ENCODE measurements at places on chromosomes 3 and 15. TPM values are rescaled to one million over a fixed set of nuclear protein-coding genes. Genes with fewer than 3 reads are reported as not detected.

DNA sequence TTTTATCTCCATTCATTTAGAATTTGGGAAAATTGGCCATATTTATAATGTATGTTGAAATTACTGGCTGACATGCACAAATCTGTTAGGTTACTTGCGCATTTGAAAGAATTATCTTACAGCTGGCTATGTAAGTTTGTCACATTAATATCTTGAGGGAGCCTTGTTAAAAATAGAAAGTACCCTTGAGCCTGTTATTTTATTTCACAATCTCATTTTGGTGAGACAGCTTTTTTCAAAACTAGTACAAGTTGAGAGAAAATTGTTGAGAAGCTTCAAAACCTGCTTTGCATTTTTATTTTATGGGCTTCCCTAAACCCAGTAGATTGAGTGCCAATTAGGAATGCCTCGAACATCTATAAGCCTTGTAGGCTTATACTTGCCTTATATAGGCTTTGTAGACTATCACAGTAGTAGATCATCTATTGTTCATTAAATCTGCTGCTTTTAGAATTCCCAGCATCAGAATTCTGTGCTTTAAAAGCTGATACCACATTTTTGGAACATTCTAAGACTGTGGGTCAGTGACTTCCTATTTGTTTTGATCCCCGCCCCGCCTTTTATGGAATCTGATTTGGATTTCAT is 6.3 kb downstream of the IDH3A start:
- no peak for DNase-seq

DNA sequence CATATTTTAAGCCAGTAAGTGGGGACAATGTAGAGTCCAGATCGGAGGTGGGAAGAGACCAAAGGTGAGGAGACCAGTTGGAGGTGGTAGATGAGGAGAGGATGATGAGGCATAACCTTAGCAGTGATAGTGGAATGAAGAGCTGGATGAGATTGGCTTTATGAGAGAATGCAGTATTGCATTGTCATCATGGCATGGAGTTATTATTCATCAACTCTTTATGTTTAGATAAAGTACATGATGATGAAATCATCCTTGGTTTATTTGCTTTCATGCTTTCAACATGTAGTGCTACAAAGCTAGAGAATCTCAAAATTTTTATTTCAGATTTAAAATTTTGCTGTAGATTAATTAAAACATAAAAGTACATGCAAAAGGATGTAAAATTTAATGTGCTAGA is 64.0 kb downstream of the PPM1L start:
- no peak for DNase-seq

- no peak for DNase-seq
Observed at GRCh38 chr3:78798266-78798832, 969.4 kb downstream of the ROBO1 start.

DNA sequence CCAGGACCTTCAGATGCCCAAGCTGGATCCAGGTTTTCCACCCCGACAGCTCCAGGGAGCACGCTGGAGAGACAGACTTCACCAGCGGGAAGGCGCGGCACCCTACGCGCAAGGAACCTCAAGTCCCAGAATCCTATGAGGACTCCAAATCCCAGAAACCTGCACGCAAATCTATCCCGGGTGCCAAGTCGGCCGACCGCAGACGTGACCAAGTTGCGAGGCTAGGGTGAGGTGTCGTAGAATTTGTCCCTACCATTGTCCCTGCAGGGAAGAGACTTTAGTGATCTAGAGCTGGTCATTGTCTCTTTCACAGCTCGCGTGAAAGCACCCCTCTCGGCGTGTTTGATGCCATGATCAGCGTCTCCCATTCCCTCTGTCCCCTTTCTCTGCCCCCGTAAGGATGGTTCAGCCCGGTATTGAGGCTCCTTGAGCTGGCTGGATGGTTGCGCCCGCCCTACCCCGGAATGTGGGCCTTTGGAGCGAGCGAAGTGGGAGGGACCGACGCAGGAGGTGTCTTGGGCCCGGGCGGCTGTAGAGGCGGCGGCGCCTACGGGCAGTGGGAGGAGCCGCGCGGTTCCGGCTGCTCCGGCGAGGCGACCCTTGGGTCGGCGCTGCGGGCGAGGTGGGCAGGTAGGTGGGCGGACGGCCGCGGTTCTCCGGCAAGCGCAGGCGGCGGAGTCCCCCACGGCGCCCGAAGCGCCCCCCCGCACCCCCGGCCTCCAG is at the start of gene PRKCI:
TSS of gene PRKCI (plus strand) at position 501 of the 723 bp plus-strand sequence. CDS start 246 bp downstream, outside the sequence.
- DNase-seq = peak; percentile 96

GRCh38 chr3:55906896-55907295 is 419.8 kb upstream of the WNT5A start:
- no peak for DNase-seq

DNA sequence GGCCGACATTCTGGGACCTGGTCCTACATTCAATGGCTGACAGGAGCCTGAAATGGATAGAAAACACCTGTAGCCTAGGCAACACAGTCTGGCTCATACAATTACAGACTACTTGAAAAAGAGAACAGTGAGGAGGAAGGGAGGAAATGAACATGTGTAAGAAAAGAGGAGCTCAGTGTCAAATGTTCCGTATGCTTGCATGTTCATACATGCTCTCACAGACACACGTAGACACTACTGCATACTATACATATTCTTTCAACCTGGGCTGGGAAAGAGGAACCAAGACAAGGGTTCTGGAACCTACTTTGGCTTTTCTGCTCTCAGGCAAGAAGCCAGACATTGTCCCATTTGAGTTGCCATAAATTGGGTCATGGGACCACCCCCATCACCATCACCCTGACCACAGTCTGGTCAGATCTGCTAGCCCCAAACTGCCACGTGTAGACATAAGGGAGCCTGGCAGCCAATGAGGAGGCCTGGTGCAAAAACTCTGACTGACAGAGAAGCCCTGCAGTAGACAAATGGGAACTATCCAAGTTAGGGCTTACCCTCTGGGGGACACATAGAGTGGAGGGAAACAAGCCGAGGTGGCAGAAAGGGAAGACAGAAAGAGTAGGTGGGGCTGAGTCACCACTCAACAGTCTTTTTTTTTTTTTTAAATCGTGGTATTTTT is 310.0 kb downstream of the SHQ1 start:
- no peak for DNase-seq

DNA sequence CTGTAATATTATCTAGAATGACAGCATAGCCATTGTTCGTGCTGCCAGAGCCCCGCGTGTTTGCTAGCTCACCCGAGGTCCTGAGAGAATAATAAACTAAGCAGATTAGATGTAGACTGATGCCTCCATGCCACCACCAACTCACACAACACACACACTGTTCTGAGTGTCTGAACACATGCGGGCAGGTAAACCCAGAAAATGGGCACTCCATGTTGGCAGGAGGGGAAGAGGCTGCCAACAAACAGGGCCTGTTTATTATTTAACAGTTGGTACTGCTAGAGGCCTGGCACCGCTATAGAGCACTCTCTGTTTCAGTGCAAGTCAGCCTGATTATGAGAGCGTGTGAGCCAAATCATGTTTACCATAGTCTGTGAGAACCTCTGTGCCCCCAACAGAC is 299.0 kb downstream of the ZBTB20 start:
- DNase-seq = no peak

DNA sequence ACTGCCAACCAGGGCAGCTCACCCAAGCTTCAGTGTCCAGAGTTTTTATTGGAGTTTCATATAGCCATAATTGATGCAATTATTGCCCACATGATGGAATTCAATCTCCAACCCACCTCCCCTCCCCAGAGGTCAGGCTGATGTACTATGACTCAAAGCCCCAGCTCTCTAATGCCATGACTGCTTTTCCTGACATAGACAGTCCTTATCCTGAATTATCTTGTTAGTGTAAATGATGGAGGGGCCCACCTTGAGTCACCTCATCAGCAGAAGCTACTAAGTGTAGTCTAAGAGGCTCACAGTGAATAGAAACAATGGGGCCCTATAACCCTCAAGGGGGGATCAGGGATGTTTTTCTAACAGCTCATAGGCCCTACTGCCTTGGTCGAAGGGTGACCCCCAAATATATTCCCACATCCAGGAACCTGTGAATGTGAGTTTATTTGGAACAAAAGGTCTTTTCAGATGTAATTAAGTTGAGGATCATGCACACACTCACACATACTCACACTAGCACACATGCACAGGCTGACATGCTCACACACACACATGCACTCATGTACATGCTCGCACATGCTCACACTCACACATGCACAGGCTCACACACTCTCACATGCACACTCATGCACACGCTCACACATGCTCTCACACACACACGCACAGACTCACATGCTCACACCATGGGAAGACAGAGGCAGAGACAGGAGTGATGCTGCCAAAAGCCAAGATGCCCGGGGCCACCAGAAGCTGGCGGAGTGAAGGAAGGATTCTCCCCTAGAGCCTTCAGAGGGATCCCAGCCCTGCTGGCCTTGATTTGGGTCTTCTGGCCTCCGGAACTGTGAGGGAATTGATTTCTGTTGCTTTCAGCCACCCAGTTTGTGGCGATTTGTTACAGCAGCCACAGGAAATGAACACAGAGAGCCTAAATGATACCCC is 131.2 kb upstream of the SMAD3 start:
- no peak for DNase-seq

- no peak for DNase-seq
Observed at GRCh38 chr3:130905551-130905950, 11.7 kb downstream of the ATP2C1 start.

- DNase-seq = no peak
Observed at GRCh38 chr3:128081846-128082245, 29.6 kb downstream of the SEC61A1 start.

The CLDN11 gene
- polyA plus RNA-seq = 194 TPM

The ULK3 gene
- polyA plus RNA-seq = 34.0 TPM

The GOLGA8S gene
- 0.41 TPM for polyA plus RNA-seq

The COPB2 gene
- 148 TPM for polyA plus RNA-seq

The KLHL40 gene
- not detected for polyA plus RNA-seq

The TLR9 gene
- 0.17 TPM for polyA plus RNA-seq

The ADGRG7 gene
- polyA plus RNA-seq = 0.05 TPM

The SUSD5 gene
- 4.2 TPM for polyA plus RNA-seq

The IQSEC1 gene
- polyA plus RNA-seq = 33.6 TPM
